GM06990 (cell line): ENCODE measurements at places on chromosomes 4 and X.
A peak's percentile ranks its signal among the peaks of the same experiment; 100 is the strongest.

DNA sequence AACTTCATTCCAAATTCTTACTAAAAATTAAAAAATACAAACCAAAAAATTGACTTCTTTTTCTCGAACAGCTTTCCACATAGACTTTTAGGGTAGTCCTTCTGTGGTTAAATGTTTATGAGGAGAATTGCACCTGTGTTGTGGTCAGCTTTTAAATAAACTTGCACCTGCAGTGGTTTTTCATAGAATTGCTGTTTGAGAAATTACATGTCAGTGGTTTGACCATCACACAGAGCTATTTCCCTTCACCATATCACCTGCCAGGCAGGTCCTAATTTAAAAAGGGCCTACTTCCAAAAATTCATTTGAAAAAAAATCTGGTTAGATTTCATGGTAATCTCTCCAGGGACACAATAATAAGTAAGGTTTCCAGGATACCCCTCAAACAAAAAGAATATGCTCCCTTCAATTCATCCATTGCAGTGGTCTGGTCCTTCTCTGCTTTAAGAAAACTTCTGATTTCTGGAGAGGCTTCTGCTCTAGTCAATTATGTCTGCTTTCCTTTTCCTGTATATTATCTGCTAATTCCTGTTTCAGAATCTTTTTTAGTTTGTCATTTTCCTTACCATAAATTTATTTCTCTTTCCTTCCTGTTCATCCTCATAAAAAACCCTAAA, 9.8 kb upstream of the UTP3 start:
- DNase-seq = peak; percentile 40

GRCh38 chrX:48465336-48465933, 4.6 kb downstream of the SLC38A5 start:
- DNase-seq = no peak

GRCh38 chrX:25175171-25175570, 159.4 kb upstream of the ARX start:
- DNase-seq = no peak

GRCh38 chr4:141711211-141711610, 74.8 kb downstream of the IL15 start:
- DNase-seq = no peak

DNA sequence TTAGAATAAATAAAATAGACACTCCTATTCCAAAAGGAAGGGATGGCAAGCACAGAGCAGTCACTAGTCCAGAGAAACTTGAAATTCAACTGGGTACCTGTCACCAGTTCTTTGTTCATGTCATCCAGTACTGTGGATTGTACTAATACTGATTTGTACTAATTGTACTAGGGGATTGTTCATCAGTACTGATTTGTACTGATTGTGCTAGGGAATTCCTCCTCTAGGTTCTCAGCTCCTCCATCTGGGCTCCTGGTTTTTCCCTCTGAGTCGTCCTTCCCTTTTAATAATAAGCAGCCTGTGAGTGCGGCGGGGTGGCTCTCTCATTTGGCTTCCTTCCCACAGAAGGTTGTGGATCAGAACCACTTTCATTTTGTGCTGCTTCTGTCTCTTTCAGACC, 31.0 kb upstream of the SOD3 start:
- DNase-seq = no peak

DNA sequence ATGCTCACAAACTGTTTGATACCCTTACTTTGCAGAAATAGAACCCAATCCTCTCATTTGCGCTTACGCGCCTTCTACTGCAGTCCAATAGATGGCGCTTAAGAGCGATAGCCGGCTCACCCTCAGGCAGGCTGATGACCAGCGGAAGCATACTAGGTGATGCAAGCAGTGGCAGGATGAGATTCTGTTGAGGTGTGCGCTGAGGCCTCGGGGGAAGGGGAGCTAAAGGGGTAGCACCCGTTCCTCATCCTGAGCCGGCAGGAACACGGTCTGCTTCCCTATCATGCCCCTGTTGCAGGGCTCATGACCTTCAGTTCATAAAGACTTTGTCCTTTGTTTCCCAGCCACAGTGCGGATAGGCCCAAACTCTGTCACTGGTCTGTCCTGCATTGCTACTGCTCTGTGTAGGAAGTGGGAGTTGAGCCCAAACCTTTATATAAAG, 628.9 kb downstream of the TLL1 start:
- DNase-seq = peak; percentile 9

DNA sequence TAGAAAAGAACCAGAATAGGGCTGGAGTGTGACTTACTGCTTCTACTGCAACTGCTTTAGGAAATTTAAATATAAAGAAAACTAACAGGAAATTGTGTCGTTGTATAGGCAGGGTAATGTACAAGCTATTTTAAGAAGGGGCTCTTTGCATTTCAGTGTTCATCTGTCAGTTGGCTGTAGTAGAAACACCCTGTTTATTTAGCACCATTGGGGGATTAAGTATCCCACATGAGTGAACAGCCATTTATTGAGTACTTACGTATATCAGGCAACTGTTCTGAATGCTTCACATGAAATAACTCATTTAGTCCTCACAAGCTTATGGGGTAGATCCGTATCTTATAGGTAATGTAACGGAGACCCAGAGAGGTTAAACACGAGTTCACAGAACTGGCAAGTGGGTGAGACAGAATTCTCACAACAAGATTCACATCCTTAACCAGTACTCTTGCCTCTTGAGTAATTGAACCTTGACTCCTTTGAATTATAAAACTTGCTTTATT, 23.9 kb downstream of the STIM2 start:
- peak; percentile 56 for DNase-seq

- DNase-seq = no peak
Observed at GRCh38 chrX:23692166-23692565, 24.9 kb downstream of the PRDX4 start.
